ENCODE measurements at places on chromosomes 5 and 9. TPM values are rescaled to one million over a fixed set of nuclear protein-coding genes. Genes with fewer than 3 reads are reported as not detected.

The SPATA31E1 gene
- not detected for total RNA-seq

The DEPDC1B gene
- total RNA-seq = 0.27 TPM

The PCDHGA7 gene
- total RNA-seq = 0.08 TPM

The ENC1 gene
- total RNA-seq = 44.2 TPM

The TMEFF1 gene
- total RNA-seq = not detected

The POLR3G gene
- 1.0 TPM for total RNA-seq

The CSF1R gene
- total RNA-seq = 0.31 TPM

- peak; percentile 23 for DNase-seq
Measured at GRCh38 chr5:96881511-96882115, 5.3 kb downstream of the ERAP2 start.

GRCh38 chr5:78806544-78806943 lies 158.0 kb upstream of the LHFPL2 start:
- DNase-seq = no peak

DNA sequence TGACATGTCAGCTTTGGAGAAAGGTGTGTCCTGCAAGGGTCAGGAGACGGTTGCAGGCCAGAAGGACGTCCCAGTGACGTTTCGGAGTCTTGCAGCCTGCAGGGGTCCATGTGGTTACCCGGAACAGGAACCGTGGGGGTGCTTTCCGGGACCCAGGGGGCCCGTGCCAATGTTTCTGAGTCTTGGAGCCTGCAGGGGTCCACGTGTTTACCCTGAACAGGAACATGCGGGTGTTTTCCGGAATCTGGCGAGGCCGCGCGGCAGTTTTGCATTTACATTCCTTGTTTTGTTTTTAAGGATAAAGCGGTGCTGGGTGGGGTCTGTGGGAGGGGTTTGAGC lies 30.6 kb downstream of the NKD2 start:
- DNase-seq = no peak

DNA sequence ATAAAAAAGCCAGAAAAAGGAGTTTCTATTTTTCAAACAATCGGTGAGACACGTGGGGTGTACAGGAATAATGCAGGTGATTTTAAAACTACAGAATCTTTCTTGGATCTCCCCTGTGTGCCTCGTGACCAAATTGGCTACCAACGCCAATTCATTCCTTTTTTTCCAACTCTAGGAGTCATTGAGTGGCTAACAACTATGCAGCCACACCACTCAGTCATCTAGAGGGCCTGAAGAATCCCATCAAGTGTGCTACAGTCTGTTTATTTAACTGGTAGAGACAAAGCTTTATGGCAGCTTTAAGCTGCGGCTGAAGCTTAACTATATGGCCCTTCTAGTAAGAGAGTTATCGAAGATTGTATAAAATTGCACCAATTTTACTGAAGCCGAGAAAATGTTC lies 113.1 kb upstream of the NIPBL start:
- DNase-seq = no peak

DNA sequence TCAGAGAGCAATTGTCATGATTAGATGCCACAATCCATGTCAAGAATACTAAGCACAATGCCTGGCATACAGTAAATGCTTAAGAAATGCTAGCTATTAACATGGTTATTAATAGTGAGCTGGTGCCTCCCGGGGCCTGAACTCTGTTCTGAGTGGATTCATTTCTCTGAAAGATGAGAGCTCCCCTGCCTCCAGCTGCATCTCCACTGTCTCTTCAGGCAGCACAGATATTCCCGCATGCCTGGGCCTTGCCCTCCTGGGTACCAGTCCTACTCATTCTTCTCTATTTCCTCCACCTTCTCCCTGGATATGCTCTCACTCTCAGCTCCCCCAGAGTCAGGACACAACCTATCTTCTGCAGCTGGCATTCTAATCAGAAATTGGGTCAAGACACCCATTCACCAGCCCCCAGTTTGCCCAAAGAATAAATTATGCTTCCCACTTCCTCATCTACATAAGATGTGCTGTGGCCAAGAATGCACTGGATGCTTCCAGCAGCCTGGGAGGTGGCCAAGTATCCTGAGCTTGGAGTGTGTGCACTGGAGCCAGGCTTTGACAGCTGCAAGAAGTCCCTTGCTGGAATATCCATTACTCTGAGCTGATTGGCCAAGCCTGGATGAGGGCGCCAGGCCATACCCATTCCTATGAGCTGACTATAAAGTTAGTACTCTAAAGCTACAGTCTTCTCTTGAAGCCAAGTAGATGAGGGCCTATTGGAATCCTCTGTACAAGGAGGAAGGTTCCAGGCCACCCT lies 669.0 kb downstream of the ACTL7B start:
- DNase-seq = no peak

DNA sequence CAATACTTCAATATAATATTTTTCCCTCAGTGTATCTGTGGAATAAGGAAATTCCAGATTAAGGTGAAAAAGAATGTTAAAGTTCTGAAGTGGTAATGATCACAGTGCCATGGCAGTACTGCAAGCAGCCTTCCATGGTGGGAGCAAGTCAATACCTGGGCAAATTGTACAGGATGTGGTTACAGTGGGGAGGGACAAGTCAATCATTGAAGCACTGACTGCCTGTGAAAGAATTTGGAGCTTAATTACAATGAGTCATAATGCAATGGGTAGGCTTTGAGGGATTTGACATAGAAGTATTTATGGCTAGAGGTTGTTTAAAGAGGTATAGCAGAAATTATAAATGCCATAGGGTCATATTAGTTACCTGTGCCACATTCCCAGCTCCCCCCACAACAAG lies 786.5 kb upstream of the ACO1 start:
- DNase-seq = no peak

DNA sequence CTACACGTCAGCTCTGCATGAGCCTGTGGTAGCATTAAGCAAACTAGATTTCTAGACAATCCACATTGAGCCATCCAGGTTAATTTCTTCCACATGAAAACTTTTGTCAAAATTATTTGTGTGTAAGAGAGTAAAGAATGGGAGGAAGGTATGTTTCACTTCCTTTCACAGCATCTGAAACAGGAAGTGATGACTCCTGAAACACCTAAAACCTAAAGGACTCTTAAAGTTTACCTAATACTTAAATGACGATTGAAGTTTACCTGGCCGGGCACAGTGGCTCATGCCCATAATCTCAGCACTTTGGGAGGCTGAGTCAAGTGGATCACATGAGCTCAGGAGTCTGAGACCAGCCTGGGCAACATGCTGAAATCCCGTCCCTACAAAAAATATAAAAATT lies 223.8 kb downstream of the CEMIP2 start:
- DNase-seq = no peak

DNA sequence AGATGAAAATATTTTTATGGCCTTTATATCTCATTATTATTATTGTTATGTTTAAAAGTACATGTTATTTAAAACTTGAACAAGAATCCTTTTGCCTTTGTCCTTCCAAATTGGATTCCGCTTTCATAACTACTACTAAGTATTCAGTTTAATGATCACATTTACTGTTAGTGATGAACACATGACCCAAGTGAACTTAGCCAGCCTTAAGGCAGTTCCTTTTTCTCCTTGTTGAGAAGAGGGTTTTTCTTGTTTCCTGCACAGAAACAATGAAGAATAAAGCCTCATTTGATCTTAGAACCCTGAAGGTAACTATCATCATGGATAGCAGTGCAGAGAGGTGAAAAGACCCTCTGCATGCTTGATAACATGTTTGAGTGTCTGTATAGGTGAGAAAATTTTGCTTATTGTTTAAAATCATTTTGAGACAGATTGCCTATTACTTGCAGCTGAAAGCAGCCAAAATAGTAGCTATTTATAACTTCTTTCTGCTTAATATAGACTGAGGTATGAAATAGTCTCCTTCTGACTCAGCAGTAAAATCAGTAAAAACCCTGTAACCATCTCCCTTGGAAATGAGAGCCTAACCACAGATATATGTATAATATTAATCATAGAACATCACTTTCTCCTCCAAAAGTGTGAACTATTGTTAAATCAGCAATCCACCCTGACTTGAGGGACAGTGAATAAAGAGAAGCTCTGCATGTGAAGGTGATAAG lies 266.2 kb downstream of the SPATA31D1 start:
- no peak for DNase-seq

GRCh38 chr5:56088431-56088949 lies 93.7 kb upstream of the IL6ST start:
- no peak for DNase-seq

DNA sequence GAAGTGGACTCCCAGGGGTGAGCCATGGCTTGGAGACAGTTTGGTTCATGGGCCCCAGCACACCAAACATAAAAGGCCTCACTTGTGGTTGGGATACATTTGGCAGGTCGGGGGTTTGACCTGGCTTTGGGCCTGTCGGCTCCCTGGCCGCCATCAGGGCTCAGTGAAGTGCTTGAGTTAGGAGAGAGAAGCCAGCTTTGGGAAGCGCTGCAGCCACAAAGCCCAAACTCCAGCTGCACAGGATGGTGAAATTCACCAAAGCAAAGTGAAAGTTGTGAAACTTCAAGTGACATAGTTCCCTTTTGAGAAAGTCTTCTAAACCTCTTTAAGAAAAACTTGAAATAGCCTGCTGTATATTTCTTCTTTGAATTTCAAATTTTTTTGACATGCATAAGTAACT lies 27.5 kb downstream of the SLC46A2 start:
- DNase-seq = no peak

DNA sequence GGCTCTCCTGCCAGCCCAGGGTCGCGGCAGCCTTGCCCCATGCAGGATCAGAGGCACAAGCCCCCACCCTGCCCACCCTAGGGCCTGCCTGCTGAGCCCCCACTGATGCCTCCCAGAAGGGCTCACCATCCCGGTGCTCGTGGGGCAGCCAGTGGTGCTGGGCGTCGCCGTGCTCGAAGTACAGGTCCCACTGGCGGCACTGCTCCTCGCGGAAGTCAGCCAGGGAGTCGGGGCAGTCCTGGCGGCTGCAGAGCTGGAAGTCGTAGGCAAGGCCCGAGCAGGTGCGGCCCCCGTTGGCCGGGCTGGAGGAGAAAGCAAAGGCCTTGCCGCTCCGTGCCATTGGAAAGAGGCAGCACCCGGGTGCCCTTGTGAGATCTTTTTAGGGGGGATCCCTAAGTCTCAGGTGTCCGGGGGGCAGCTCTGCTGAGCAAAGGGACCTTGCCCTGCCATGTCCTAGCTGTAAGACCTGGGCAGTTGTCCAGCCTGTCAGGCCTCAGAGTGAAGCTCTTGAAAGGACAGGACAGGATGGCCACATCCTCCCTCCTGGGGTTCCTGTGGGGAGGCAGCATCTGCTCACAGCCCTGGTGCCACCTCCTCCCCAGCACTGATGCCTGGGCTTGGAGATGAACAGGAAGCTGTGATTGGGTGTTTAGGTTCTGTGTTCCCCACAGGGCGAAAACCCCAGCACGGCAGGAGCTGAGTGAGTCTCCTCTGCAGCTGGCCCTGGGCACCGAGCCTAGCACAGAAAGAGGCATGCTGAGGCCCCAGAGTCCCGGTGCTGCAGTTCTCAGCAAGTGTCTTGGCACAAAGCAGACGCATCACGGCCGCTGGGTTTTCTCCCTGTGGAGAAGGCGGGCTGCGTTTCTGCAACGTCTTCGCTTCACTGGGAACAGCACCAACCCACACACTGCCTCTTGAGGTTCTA lies 77.7 kb downstream of the ZNF354C start:
- no peak for DNase-seq

DNA sequence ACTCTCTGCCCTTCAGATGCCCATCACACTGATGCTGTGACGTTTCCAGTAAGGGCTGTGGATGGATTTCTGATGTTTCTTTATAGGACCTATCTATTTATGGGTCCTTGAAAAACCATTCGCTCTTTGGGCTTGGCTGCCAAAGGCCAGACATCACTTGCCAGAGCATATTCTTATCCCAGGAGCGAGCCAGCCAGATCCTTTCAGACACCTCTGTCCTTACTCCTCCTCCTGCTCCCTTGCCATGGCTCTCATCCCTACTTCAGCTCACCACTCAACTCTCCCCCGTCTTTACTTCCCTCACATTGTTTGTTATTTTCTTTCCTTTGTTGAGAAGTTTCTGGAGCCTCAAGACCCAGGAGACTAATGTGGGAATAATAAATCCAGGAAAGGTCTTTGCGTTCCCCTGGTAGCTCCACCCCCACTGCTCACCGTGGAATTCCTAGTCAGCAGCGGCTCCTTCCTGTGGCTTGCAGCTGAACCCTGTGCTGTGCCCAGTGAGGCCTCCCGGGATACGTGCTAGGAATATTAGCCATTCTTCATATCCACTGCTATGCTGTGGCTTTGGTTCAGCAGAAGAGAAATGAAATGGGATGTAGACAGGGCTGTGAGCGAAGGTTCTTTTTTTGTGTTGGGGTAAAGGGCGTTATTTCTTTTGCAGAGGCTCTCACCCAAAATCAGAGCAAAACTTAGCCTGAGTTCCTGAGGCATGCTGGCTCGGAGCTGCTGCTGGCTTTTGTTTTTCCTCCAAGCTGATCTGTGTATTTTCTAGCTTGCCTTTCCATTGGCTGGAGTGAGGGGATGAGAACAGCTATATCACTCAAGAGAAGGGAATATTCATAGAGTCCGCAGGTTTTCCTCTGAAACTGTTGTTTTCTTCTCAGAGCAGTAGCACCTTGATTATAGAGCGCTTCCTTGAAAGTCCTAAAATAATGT lies 171.1 kb downstream of the SAXO1 start:
- no peak for DNase-seq

DNA sequence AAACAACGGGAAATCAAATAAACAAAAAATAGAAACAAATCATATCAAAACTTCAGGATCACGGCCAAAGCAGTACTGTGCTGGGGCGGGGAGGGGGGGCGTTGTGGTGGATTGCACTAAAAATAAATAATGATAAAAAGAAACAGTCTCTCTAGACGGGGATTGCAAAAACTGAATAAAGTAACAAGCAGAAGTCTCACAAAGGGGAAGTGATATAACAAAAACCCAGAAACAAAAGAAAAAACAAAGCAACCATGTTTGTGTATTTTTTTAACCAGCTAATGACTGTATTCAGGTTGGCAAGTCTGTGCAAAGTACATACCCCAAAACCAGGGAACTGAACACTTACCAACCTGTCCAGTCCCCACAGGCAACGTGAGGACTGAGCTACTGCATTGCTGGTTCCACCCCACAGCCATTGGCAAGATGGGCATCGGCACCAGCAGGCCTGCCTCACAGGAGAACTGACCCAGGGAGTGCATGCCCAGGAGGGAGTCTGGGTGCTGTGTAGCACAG lies 24.1 kb downstream of the BICD2 start:
- DNase-seq = no peak

GRCh38 chr5:94153736-94154450 lies 412.5 kb upstream of the POU5F2 start:
- no peak for DNase-seq

Measured in CD8-positive, alpha-beta T cell (primary cell).